Activated T-cell treated with anti-CD3 and anti-CD28 coated beads, Interleukin-2, amount 50 U/mL, for 72 hours (primary cell): ENCODE measurements at places on chromosomes 6 and 20. TPM values are rescaled to one million over a fixed set of nuclear protein-coding genes. Genes with fewer than 3 reads are reported as not detected.

DNA sequence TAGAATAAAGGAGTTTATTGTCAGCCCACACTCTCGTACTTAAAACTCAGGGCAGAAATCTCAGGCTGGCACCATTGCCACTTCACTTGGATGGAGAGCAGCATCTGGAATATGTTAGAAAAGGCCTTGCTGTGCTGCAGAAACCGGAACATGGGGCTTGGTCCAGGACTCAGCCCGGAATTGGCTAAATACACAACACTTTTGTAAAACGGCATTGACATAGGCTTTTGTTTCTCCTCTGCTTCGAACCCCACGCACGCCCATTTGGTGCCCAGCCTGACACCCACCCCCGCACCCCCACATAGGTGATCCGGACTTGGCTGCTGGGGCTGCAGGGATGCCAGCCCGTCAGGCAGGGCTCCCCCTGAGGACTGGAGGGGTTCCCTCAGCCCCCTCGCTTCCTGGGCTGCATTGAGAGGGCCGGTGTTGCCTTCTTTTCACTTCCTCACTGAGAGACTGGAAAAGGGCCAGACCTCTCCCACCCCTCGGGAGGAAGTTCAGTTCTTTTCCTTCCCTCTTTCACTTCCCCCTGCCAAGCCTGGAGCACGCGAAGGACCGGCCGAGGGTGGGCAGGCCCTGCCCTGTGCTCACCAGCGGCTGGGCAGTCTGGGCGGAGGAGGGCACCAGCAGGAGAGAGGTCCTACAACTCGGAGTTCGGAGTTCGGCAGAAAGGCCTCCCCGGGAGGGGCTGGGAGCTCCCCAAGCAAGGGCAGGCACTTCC, 17.9 kb upstream of the CST3 start:
- no peak for DNase-seq

- no peak for DNase-seq
Observed at GRCh38 chr6:129657483-129657882, 52.5 kb downstream of the ARHGAP18 start.

DNA sequence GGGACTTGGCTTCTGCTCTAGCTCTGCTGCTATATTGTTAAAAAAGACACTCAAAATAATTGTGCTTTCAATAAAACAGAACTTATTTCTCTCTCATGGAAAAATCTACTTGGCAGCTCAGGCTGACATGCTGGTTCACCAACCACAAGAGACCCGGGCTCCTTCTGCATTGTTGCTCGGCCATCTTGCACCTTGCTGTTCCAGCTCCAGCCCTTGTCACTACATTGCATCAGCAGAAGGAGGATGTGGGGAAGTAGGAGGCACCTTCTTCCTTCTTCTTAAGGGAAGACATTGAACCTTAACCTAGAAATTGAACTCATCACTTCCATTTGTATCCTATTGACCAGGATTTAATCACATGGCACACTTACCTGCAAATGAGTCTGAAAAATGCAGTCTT, 6.6 kb upstream of the C20orf202 start:
- DNase-seq: no peak

GRCh38 chr6:13289789-13290318, 38.5 kb downstream of the TBC1D7 start:
- DNase-seq: no peak

DNA sequence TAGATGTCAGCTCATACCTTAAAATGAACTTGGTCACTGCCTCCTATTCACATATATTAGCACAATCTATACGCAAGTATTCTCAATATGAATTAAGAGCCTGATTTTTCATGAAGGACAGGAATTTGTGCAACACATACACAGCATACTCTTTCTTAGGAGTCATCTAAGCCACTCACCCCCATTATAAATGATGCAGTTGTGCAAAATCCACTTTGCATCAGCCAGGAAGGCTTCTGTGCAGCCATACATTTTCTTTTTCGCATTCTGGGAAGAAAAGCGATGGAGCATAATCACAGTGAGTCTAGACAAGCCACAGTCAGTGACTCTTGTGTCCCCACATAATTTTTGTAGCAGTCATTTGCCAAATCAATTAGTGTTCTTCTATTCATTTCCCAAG, 66.5 kb downstream of the ZMYND8 start:
- no peak for DNase-seq

DNA sequence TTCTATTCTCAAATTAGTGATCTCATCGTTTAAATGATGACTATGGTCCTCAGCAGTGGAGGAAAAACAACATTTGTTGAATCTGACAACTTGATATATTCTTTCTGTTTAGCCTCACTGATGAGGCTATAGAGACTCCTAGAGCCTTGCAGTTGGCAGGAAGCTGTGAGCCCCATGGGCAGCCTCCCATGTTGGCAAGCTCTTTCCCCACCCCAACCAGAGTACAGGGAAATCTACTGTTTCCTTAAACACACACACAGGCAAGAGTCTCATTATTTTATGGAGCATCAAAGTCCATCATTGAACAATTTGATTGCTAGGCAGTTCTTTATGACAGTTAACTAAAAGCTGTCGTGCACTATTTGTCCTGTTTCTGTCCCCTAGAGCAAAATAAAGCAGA, 498.2 kb upstream of the CITED2 start:
- DNase-seq: no peak

PGC gene
- total RNA-seq: not detected

BPIFB2 gene
- total RNA-seq: not detected

RSPH9 gene
- total RNA-seq: not detected

HSPA12B gene
- not detected for total RNA-seq

CNKSR3 gene
- 0.07 TPM for total RNA-seq

HEY2 gene
- total RNA-seq: not detected

NAPB gene
- 9.0 TPM for total RNA-seq
